ENCODE measurements at places on chromosomes 2 and 18.

DNA sequence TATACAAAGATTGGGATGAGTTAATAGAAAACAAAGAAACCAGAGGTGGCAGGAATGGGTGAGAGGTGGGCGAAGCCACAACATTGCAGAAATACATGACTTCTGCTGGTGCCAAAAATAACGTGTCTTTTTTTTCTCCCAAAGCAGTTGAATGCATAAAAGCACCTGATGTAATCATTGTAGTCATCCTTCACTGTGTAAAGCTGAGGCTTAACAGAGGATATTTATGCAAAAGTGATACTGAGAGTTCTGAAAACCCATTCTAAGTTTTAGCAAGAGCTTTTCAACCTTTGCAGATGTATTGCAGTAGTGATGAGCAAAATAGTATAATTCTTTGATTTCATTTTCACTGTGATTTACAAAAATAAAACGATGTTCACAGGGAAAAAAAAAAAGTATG lies 173.0 kb downstream of the PTGR3 start:
- DNase-seq: no peak

GRCh38 chr18:48022531-48023329 lies 92.3 kb upstream of the SMAD2 start:
- peak; percentile 82 for DNase-seq

- DNase-seq: no peak
Observed at GRCh38 chr18:8808001-8808400, 102.6 kb downstream of the MTCL1 start.

DNA sequence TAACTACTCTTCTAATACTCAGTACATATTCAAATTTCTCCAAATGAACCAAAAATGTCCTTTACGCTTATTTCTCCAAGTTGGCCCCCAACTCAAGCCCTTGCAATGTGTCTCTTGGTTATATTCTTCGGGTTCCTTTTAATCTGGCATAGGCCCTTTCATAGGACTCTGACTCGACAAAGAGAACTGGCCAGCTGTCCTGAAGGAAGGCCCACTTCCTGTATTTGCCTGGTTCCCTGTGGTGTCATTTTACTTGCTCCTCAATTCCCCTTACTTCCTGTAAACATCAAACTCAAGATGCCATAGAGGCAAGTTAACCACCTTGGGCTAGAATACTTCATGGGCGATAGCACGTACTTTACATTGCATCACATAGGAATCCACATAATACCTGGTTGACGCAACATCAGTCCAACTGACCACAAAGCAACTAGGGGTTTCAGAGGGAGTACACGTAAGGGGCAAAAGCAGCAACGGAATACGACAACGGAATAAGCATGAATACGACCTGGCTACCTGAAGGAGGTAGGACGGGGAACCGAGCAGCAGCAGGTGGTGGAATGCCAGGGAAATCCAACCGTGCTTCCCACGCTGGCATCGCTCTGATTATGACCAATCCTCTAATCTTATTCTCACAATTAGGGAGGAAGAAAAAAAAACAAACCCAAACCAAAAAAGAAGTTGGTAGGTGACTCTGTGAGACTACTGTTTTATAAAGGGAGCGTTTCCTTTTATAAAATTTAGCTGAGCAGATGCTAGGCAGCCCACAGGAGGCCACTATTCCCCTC lies 823 bp upstream of the GORASP2 start:
- DNase-seq: peak; percentile 27

GRCh38 chr18:71437511-71437910 lies 1106.6 kb downstream of the CBLN2 start:
- DNase-seq: no peak

DNA sequence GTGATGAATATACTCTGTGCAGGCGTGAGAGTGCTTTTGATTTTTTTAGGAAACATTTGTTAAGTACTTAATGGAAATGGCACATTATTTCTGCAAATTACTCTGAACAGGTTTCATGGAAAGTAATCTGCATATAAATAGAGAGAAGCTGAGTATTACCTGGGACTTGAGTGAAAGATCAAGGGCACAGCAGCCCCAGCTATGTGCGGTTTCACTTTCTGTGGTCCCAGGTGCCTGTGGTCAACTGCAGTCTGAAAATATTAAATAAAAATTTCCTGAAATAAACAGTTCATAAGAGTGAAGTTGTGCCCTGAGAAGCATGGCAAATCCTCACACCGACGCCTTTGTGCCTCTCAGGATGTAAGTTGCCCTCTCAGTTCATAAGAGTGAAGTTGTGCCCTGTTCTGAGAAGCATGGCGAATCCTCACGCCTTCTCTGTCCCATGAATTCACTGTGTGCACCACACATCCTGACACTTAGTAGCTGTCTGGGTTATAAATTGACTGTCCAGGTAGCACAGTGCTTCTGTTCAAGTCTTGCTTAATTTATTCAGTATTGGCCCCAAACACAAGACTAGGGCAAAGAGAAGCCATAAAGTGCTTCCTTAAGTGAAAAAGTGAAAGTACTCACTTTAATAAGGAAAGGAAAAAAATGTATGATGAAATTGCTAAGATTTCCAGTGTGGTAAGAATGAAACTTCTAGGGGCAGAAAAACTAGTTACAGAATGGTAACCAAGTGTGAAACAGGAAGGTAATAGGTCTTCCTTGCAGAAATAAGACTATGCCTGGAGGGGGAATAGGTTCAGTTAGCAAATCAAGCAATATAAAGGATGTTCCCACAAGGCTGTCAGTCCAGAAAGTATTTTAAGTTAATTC lies 4.3 kb upstream of the SNTG2 start:
- DNase-seq: no peak

DNA sequence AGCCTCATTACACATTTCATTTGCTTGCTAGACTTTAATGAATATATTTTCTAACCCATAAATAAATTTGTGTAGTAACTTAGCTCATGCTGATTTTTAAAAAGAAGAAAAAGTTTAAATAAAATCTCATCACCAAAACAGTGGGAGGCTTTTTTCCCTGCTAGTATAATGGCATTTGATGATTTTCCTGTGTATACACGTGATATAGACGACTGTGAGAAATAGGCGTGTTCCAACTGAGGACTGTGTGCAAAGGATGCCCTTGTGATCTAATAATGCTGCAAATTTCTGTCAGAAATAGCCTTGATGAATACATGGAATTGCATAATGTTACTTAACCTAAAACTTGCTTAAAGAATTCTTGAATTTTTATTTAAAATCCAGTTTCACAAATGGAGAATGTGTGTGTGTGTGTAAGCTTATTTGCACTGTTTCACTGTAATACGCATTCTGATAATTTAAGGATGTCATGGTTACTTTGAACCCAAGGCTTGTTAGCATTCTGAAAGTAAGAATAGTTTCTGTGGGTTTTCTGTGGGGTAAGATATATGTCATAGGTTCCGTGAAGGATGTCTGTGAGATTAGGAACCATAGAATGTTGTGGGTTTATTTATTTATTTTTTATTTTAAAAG lies 178.0 kb downstream of the DLGAP1 start:
- no peak for DNase-seq

- DNase-seq: no peak
Observed at GRCh38 chr2:145851730-145852129, 1331.8 kb upstream of the ZEB2 start.

All from DMS153 (cell line).